Metanephros (tissue), 2 donors: ENCODE measurements at places on chromosomes 2 and 18. TPM values are rescaled to one million over a fixed set of nuclear protein-coding genes. Genes with fewer than 3 reads are reported as not detected.

The MALT1 gene
- total RNA-seq, result 29.8 TPM

The IL36A gene
- total RNA-seq, result not detected

The TRIM43 gene
- total RNA-seq, result 0.18 TPM

The ZSWIM2 gene
- total RNA-seq, result not detected

The CXCR1 gene
- 1.4 TPM for total RNA-seq

The PDE1A gene
- total RNA-seq, result 23.6 TPM

The ALLC gene
- total RNA-seq, result not detected

The ARHGEF33 gene
- 4.1 TPM for total RNA-seq

The TMEM178A gene
- 40.5 TPM for total RNA-seq

The CPLX4 gene
- total RNA-seq, result not detected

The RTTN gene
- 37.3 TPM for total RNA-seq
